CD4-positive, CD25-positive, alpha-beta regulatory T cell (primary cell): ENCODE measurements at places on chromosomes 1 and 21. TPM values are rescaled to one million over a fixed set of nuclear protein-coding genes. Genes with fewer than 3 reads are reported as not detected.

TDRD10 gene
- total RNA-seq: not detected

KRTAP12-2 gene
- total RNA-seq: not detected

KCNE1 gene
- 0.49 TPM for total RNA-seq

UFC1 gene
- total RNA-seq: 115 TPM

LCE2B gene
- total RNA-seq: not detected

ELAVL4 gene
- total RNA-seq: not detected

CBR1 gene
- 9.8 TPM for total RNA-seq

SPRR4 gene
- not detected for total RNA-seq

CLIC6 gene
- total RNA-seq: not detected

PIAS3 gene
- 21.9 TPM for total RNA-seq

LYPD8 gene
- total RNA-seq: not detected

OR14A16 gene
- not detected for total RNA-seq

GNB1 gene
- 242 TPM for total RNA-seq

LRRC38 gene
- not detected for total RNA-seq

LIN28A gene
- total RNA-seq: not detected

LCE3D gene
- total RNA-seq: not detected

SPRR2B gene
- not detected for total RNA-seq

HES2 gene
- total RNA-seq: not detected

IGFN1 gene
- not detected for total RNA-seq

OR2W3 gene
- total RNA-seq: not detected

F5 gene
- total RNA-seq: 80.6 TPM

CFAP141 gene
- not detected for total RNA-seq

CLCNKB gene
- total RNA-seq: not detected

SLC25A34 gene
- 1.8 TPM for total RNA-seq

DEGS1 gene
- total RNA-seq: 46.1 TPM

PGLYRP4 gene
- 0.20 TPM for total RNA-seq

HES3 gene
- total RNA-seq: not detected

TRIM62 gene
- total RNA-seq: 29.1 TPM

SELL gene
- total RNA-seq: 370 TPM

AKR7A3 gene
- 0.99 TPM for total RNA-seq

FCGR1A gene
- not detected for total RNA-seq

IFNLR1 gene
- 2.8 TPM for total RNA-seq

IFT25 gene
- 23.0 TPM for total RNA-seq

RNU1-1 gene
- total RNA-seq: 3,278 TPM

LRRC39 gene
- 1.6 TPM for total RNA-seq

C4BPB gene
- 0.72 TPM for total RNA-seq
